CD4-positive, alpha-beta T cell treated with Interleukin-6 at 100 ng/mL for 8 hours (primary cell): ENCODE measurements at places on chromosomes 3 and 15.

GRCh38 chr15:100999369-100999768, 80.2 kb downstream of the LRRK1 start:
- DNase-seq: no peak

DNA sequence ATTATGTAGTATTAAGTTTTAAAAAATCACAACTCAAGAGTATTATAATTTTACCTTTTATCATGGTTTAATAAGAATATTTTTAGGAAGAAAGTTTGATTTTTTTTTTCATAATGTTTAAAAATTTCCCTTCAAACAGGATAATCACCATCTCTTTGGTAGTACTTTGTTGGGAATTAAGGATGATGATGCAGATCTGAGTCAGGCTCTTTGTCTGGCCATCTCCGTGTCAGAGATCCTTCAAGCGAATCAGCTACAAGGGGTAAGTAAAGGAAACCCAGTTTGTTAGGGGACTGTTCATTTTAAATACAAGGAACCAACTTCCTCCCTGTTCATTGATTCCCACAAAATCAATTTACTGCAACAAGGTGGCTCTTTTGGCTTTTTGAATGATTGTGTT, 36.8 kb upstream of the NIT2 start:
- DNase-seq: no peak

DNA sequence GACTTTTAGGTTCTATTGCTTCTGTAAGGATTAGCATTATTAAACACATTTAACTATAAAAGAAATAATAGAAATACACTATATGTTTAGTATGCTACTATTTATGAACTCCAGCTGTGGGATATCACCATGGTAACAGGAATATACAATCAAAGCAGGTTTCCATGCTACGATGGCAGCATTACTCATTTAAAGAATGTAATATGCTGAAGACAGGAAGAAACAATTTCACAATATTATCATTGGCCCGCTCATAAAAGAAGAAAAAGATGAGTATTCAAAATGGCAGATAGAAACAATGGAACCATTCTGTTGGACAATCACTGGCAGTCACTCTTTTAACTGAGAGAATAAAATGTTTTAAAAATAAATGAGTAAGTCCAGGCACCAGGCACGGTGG, 153.4 kb downstream of the CBLB start:
- DNase-seq: no peak

DNA sequence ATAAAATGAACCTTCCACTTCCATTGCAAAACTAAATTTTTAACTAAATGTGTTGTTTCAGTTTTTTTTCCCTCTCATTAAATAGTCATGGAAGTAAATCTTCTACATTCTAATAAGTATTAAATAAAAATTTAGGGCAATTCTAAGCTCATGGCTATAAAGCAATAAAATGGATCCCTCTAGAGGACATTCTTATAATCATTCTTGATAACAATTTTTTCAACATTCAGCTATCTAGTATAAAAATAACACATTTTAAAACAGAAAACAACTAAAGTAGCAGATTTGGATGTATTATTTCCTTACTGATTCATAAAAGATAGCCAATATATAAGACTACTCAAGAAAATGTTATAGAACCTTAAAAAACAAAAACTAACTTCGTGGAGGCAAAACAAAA, 393.1 kb downstream of the PLOD2 start:
- DNase-seq: no peak

DNA sequence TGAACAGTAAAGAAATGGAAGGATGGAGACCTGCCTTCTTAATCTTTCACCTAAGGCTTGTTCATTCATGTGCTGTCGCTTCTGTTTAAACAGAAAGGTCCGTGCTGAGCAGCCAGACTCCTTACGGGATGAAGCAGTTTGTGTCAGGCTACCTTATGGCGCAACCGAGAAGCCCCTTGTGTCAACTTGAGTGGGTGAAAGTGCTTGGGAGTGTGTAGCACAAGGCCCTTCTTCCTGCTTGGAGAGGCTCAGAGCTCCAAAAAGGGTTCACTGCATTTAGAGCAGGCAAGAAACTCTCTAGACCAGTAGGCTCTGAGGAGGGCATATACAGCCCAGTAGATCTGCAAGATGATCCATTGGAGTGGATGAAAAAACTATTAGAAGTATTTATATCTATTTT, 16.0 kb downstream of the CAPN3 start:
- no peak for DNase-seq

GRCh38 chr3:60954048-60954447, 297.2 kb downstream of the FHIT start:
- DNase-seq: no peak

DNA sequence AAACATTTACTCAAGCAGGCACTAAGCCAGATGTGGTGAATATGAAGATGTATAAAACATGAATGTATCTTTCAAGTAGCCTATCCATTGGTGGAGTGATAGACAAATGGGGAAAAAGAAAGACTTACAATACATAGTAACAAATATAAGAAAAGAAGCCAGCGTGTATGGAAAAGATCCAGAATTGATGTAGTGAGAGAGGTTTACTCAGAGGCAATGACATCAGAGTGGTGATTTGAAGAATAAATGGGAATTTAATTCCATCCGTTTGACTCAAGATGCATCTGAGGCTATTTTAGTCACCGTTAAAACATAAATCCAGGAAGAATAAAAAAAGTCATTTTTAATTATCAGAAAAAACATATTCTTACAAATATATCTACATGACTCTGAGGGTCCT, 162.6 kb downstream of the IL1RAP start:
- no peak for DNase-seq

DNA sequence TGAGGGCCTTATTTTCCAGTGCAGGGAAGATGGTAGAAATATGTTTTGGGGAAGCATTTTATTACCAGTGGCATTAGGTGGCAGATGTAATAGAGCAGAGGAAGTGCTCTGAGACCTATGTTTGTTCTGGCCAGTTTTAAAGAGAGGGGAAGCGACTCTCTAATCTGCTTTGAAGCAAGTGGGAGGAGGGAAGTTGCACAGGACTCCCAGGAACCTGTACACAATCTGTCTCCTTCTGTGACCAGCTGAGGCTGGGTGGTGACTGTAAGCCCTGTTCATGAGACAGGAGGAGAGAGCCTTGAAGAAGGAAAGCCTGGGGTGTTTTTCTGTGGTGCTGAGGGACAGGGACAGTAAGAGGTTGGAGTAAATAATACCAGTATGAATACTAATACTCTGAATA, 60.5 kb downstream of the LPP start:
- no peak for DNase-seq

DNA sequence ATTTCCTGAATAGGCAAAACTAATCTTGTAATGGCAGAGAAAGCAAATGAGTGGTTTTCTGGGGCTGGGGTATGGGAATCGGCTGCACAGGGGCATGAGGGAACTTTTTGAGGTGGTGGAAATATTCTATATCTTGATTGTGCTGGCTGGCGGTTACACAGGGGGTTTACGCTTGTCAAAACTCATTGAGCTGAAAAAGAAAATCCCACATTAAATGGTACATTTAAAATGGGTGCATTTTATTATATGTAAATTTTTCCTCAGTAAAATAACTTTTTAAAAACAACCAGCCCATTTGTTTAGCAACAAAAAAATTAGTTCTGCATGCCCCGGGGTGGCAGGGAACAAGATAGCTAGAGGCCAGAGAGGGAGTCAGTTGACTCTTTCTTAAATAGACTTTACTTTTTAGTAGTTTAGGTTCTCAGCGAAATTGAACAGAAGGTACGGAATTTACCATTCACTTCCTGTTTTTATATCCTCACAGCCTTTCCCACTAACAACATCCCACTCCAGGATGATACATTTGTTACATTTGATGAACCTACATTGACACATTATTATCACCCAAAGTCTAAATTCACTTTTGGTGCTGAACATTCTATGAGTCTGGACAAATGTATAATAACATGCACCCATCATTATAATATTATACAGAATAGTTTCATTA, 41.2 kb upstream of the BCL2A1 start:
- DNase-seq: no peak

- DNase-seq: no peak
These were observed 108.1 kb upstream of the GMNC start for GRCh38 chr3:190970560-190970959.

GRCh38 chr3:98525494-98525893, 2.8 kb upstream of the CLDND1 start:
- no peak for DNase-seq

- no peak for DNase-seq
These were observed 130.0 kb downstream of the PLCL2 start for GRCh38 chr3:17014709-17015108.

DNA sequence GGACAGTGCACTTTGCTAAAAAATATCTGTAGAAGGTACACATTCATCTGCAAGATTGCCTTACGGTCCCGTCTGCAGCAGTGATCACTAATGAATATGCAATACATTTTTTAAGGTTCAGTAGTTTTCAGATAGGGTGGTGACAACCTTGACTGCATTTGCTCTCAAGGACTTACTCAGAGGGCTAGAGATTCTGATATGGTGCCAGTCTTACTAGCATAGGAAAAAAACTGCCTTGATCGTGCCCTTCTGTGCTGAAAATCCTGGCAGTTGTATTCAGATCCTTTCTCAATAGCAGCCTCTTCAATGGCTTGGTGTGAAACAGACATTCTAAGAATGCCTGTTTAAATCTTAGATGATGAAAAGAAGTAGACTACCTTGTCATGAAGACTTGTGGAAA, 411.9 kb upstream of the CCDC54 start:
- DNase-seq: no peak

- DNase-seq: no peak
These were observed 3.1 kb downstream of the TSPAN3 start for GRCh38 chr15:77067691-77068367.

- DNase-seq: no peak
These were observed 42.7 kb downstream of the PLCL2 start for GRCh38 chr3:16927485-16927884.

DNA sequence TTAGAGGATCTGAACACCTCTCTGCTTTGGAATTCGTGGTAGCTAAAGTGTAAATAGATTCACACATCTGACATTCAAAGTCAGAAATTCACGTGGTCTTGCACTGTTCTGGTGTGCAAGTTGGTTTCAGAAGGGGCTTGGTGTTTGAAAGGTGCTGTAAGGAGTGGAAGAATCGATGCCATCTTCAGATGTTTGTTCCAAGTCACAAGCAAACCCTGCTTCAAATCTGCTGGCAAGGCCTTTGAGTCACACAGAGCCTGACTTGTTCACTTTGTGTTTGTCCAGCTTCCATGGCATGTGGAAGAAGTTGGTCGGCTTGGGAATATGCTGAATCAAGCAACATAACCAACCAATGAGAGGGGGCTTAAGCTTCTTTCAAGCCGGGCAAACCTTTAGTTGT, 44.3 kb downstream of the SH3GL3 start:
- DNase-seq: no peak

GRCh38 chr3:189809583-189809982, 178.4 kb downstream of the TP63 start:
- DNase-seq: no peak

DNA sequence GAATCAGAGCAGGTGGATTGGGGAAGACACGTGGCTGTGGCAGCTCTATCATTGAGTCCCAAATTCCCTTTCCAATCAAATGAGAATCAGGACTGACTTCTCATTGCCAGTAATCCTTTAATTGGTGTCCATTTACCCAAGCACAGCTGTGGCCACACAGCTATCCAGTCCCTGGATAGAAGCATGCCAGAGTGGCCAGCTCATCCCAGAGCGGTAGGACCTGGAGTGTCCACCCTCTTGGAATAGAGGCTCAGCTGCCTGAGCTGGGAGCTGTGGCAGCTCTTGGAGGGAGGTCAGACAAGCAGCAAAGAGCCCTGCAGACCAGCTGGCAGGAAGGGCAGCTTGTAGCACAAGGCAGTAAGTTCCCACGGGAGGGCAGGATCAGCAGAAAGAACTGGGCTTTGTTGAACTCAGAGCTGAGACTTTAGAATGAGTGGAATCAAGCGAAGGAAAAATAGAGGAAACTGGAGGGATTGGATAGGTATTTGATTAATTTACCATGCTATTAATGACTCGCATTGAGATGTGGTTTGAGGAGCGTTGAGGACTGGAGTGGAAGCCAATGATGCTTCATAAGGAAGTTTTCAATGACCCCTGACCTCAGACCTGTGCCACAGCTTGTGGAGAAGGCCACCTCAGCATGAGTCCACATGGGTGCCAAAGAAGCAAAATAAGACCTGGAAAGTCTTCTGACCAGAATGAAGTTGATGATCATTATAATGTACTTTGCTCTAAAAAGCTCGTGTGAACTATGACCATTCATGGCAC, 6.9 kb upstream of the ALPK3 start:
- no peak for DNase-seq

DNA sequence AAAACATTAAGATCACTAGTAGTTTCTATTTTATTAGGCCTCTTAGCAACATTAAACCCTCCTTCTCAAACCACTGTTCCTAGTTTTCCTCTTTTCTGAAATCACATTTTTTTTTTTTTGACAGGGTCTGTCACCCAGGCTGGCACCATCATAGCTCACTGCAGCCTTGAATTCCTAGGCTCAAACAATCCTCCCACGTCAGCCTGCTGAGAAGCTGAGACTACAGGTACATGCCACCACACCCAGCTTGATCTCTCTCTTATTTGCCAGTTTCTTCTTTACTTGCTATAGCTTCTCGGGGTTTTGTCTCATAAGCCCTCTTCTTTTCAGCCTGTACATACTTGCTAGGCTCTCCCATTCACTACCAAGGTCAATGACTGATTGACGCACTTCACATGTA, 28.0 kb downstream of the SENP8 start:
- no peak for DNase-seq

- DNase-seq: no peak
These were observed 127.1 kb downstream of the ABHD5 start for GRCh38 chr3:43817825-43818224.

DNA sequence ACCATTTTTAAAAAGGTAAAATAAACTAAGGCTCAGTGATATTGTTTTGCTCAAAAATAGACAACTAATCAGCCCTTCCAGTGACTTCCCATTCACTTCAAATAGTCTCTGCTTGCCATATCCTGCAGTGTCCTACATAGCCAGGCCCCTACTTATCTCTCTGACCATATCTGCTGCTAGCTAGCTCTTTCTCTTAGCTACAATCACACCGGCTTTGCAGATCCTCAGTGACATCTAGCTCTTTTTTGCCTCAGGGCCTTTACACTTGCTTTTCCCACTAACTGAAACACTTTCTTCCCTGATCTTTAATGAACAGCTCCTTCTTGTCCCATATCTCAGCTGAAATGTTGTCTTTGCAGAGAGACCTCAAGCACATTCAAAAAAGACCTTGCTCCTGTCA, 161.3 kb downstream of the IL5RA start:
- no peak for DNase-seq

- no peak for DNase-seq
These were observed 69.5 kb downstream of the FLNB start for GRCh38 chr3:58077596-58078285.
